Activated CD4-positive, alpha-beta T cell treated with anti-CD3 and anti-CD28 coated beads for 36 hours (primary cell): ENCODE measurements at places on chromosomes 4 and X. TPM values are rescaled to one million over a fixed set of nuclear protein-coding genes. Genes with fewer than 3 reads are reported as not detected.

ITM2A gene
- total RNA-seq, result 112 TPM

- no peak for DNase-seq
Measured at GRCh38 chr4:105158837-105159236, 12.2 kb downstream of the TET2 start.

DNA sequence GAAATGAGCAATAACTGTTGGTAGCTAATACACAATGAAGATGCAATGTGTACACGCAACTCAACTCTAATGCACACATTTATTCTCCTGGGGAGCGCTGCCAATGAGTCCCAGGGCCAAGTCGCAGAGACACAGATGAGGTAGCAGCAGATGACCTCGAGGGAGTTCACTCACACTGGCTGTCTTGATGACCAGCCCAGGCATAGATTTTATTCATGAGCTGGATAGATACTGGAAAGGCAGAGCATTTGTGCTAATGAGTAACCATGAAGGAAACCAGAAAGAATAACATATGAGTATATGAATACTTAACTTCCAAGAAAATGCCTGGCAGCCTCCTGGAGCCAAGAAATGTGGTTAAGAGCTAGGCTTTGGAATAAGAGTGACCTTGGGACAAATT, 42.3 kb downstream of the RASL11B start:
- no peak for DNase-seq

TMPRSS11D gene
- not detected for total RNA-seq

DNA sequence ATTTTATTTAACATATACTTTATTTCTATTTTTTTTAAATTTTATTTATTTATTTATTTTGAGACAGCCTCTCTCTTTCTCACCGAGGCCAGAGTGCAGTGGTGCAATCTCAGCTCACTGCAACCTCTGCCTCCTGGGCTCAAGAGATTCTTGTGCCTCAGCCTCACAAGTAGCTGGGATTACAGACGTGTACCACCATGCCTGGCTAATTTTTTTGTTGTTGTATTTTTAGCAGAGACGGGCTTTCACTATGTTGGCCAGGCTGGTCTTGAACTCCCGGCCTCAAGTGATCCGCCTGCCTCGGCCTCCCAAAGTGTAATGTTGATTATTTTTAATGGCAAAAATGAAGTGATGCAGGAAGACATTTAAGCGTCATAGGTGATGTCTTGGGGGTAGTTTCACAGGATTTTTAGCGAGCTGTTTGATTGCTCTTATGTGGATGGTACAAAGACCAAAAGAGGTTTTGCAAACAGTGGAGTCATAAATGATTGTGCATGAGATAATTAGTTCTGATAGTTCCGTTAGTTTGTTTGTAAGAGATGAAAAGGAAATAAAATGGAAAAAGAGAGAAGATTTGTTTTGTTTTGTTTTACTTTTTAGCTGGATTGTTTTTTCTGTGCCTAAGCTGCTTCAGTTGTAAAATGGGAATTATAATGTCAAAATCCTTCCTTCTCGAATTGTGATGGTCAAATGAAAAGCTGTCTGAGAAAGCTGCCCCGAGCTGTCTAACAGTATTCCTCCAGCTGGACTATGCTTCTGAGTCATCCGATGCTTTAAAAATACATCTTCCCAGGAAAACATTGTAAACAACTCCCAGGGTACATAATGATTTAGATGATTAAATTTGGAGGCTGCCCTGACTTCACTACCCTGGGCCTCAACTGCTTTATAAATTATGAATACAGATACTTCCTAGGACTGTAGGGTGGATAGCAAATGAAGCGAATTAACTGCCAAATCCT, 14.7 kb downstream of the RHOH start:
- DNase-seq, result no peak

MAGEB17 gene
- total RNA-seq, result not detected

FAAH2 gene
- total RNA-seq, result 4.9 TPM

MAGEC2 gene
- total RNA-seq, result not detected

DNA sequence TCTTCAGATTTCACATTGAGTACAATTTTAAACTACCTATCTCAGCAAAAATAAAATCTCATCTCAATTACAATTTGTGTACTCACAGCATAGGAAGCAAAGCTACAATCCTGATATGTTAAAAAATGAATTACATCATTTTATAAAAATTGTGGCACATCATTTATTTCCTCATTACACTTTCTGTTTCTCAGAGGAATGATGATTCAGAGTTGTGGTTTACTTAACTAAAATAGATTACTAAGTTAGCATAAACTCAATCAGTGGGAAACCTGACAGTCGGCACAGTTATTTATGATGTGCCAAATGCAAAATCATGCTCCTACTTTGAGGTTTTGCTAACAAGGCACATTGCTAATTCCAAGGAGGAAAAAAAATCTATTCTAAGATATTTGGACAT, 325.0 kb downstream of the FBXO8 start:
- no peak for DNase-seq

DNA sequence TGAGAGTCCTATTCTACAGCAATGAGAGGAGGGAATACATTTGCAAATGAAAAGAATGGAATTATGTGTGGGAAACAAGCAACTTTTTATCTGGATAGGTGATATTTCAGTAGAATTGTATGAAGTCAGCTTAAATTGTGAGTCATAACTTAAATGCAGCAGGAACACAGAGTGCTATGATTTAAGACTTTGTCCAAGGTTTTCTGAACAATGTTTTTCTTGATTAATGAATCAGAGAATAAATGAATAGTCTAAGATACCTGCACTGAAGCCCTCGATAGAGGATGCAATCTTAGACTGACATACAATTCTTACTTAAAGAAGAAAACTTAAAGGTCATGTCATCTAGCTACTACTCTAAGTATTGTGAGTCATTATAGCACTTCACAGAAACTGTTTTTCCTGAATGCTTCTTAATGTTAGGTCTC, 8.0 kb downstream of the ARHGEF38 start:
- no peak for DNase-seq
